ENCODE measurements at places on chromosomes 3 and 15. TPM values are rescaled to one million over a fixed set of nuclear protein-coding genes. Genes with fewer than 3 reads are reported as not detected.

The MYH15 gene
- 0.12 TPM for total RNA-seq

- DNase-seq: no peak
- H3K36me3 ChIP-seq: no peaks in the 10 kb centered on the region
- H3K4me1 ChIP-seq: peaks cover 6% of the 10 kb centered on the region
- H3K4me3 ChIP-seq: no peak overlapping the region
These were observed 21.0 kb downstream of the MELTF start for GRCh38 chr3:197008436-197009209.

The SLC28A1 gene
- not detected for total RNA-seq

DNA sequence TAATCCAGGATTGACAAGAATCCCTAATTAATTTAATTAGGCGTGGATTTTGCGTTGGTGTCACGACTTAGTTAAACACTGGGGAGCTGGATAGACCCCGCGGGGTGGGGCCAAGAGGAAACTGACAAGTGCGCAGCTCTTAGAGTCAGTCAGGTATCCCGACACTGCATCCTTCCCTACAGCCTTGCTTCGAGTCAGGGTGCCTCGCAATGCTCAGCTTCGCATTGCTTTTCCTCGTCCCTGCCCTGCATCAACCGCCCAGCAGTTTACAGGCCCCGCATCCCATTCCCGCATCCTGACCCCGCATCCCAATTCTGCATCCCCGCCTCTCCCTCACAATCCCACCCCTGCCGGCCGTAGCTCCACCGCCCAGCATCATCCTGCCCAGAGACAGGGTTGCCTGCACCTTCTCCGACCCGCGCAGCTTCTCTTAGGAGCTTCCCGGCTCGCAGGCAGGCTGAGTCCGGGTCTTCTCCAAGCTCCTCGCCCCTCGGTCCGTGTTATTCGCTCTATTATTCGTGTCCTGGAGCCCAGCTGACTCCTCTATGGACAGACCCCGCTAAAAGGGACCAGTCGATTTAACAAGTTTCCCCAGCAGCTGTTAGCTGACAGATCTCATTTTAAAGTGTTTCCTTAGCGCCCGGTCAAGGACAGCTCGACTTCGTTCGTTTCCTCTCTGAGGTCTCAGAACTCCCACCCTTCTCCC is 699 bp upstream of the SHOX2 start:
- H3K27ac ChIP-seq: no peak overlapping the region
- peaks cover 49% of the 10 kb centered on the region for H3K27me3 ChIP-seq
- H3K4me1 ChIP-seq: peaks cover 66% of the 10 kb centered on the region
- peak overlapping the region; percentile 35 for H3K4me3 ChIP-seq
- H3K36me3 ChIP-seq: no peaks in the 10 kb centered on the region

GRCh38 chr3:10420745-10421475 is 84.5 kb downstream of the ATP2B2 start:
- H3K4me3 ChIP-seq: no peak overlapping the region
- H3K4me1 ChIP-seq: peaks cover 9% of the 10 kb centered on the region
- H3K36me3 ChIP-seq: no peaks in the 10 kb centered on the region
- DNase-seq: no peak
- H3K27me3 ChIP-seq: no peaks in the 10 kb centered on the region

- H3K27ac ChIP-seq: no peak overlapping the region
- H3K4me3 ChIP-seq: peak overlapping the region; percentile 48
- no peak for DNase-seq
- H3K36me3 ChIP-seq: peaks cover 29% of the 10 kb centered on the region
These were observed 40.5 kb downstream of the SLC12A6 start for GRCh38 chr15:34297059-34297458.

- DNase-seq: no peak
- no peaks in the 10 kb centered on the region for H3K4me1 ChIP-seq
- no peaks in the 10 kb centered on the region for H3K27me3 ChIP-seq
- H3K36me3 ChIP-seq: no peaks in the 10 kb centered on the region
These were observed 12.4 kb downstream of the GNB4 start for GRCh38 chr3:179438841-179439240.

DNA sequence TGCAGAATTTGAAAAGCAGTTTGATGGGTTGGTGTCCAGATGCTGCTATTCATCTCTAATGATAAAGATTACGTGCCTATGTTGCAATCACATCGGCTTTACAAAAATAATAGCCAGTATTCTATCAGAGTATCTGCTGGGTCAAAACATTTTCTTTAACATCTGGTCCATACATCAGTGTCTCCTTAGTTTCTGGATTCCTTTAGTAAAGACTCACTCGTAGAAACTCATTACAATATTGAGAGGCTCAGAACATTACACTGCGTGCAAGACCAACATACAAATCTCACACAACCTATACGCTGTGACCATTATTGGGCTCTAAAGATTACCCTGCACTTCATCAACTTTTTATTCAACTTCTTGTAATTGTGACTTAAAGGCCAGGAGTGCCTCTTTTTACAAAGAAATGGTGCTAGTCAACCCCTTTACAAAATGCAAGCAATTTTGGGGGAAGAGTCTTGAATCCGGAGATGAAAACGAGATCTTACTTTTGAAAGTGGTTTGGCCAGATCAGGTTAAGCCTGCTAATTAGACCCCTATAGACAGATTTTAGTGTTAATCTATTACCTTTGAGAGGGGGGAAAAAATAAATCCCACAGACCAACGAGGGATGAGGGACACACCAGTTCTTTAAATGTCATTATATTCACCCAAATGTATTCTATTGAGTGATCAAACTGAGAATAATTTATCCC is 2.9 kb downstream of the TRA2B start:
- peak overlapping the region; percentile 97 for H3K4me3 ChIP-seq
- peaks cover 58% of the 10 kb centered on the region for H3K4me1 ChIP-seq
- H3K27ac ChIP-seq: peak overlapping the region; percentile 100
- no peak for DNase-seq
- peaks cover 10% of the 10 kb centered on the region for H3K36me3 ChIP-seq

- H3K36me3 ChIP-seq: no peaks in the 10 kb centered on the region
- H3K27ac ChIP-seq: no peak overlapping the region
- H3K4me3 ChIP-seq: no peak overlapping the region
- no peaks in the 10 kb centered on the region for H3K4me1 ChIP-seq
These were observed 133.3 kb downstream of the MYLK start for GRCh38 chr3:123750659-123751420.

DNA sequence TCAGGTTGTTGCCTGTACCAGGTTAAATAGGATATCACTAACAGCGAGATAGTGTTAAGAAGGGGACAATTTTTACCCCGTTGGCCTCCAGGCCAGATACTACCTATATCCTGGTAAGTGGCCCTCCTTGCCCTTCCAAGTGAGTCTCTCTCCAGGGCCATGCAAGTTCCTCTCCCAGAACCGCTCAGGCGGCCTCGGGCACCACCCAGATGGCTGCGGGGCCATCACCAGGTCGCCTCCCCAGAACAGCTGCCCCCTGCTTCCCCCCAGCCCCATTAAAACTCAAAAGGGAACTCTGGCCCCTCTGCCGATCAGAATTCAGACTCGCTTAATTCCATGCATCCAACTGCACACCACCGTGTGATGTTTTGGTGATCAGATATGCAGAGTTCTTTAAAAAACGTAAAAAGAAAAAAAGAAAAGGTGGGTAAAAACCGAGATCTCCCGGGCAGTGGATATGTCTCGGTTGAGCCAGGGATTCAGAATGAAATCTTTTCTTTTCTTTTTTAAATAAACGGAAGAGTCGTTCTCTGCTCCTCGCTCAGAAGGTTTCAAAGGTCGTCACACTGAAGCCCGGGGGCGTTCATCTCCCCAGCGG is 1.9 kb upstream of the TRIM71 start:
- peaks cover 19% of the 10 kb centered on the region for H3K27me3 ChIP-seq
- peaks cover 20% of the 10 kb centered on the region for H3K4me1 ChIP-seq
- H3K4me3 ChIP-seq: no peak overlapping the region
- no peak for DNase-seq

The TLNRD1 gene
- total RNA-seq: 17.7 TPM

DNA sequence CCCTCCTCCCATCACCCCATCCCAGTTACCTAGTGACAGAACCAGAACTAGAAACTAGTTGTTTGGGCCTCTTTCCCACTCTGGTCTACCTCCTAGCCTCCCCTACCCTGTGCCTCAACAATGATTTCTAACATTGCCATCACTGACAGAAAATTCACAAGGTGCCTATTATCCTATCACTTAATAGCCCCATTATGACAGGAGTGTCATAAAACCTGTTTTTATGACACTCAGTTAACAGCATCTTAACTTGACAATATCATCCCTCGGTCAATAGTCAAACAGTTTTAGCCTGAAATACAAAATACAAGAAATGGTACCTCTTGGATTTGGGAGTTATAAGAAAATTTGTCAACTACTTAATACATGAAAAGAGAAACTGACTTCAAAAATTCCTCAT is 46.5 kb downstream of the ULK4 start:
- H3K27ac ChIP-seq: no peak overlapping the region
- H3K4me1 ChIP-seq: no peaks in the 10 kb centered on the region
- H3K27me3 ChIP-seq: no peaks in the 10 kb centered on the region
- H3K36me3 ChIP-seq: peaks cover 5% of the 10 kb centered on the region

DNA sequence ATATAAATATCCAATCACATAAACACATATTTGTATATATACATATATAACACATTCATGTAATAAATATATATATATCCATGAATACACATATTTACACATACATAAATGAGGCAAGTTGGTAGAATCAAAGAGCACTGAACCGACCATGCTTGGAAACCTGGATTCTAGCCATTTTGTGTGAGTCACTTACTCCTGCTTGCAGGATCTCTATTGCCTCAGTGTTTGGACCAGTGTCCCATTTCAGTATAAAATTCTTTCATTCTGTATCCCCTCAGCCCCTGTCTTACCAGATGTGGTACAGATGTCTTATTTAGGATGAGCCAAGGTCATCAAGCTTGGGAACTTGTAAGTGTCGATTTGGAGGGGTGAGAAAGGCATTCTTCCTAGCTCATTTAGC is 391.4 kb upstream of the FRG2C start:
- H3K27ac ChIP-seq: no peak overlapping the region
- H3K36me3 ChIP-seq: no peaks in the 10 kb centered on the region
- no peaks in the 10 kb centered on the region for H3K4me1 ChIP-seq
- no peaks in the 10 kb centered on the region for H3K27me3 ChIP-seq
- DNase-seq: no peak

The NR2F2 gene
- not detected for total RNA-seq

The SAMMSON gene
- total RNA-seq: not detected
